ENCODE measurements at places on chromosomes 1 and 21.

DNA sequence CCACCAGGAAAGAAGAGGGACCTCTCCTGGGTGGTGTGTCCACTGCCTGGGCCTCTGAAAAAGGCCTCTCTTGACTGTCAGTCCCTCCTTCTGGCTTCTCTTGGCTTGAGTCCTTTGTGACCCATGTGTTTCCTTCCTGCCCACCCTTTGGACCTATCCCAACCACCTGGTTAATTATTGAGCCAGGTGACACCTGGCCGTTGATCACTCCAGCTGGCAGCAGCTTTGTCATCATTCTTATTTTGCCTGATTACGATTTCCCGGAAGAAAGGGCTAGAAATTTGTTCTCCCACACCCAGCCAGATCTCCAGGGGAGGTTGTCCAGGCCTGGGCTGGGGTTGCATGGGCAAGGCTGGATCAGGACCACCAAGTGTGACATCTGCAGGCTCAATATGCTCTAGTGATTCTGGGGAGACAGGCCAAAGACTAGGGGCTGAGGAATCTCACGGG is 24.8 kb downstream of the CSF1 start:
- DNase-seq, result peak; percentile 91
- H3K4me3 ChIP-seq, result no peak overlapping the region
- peak overlapping the region; percentile 67 for H3K27ac ChIP-seq
- H3K36me3 ChIP-seq, result no peaks in the 10 kb centered on the region

GRCh38 chr1:19762175-19762779 is 37.4 kb downstream of the TMCO4 start:
- H3K27ac ChIP-seq, result no peak overlapping the region
- H3K36me3 ChIP-seq, result no peaks in the 10 kb centered on the region
- no peaks in the 10 kb centered on the region for H3K27me3 ChIP-seq
- no peaks in the 10 kb centered on the region for H3K4me1 ChIP-seq
- peak; percentile 40 for DNase-seq

DNA sequence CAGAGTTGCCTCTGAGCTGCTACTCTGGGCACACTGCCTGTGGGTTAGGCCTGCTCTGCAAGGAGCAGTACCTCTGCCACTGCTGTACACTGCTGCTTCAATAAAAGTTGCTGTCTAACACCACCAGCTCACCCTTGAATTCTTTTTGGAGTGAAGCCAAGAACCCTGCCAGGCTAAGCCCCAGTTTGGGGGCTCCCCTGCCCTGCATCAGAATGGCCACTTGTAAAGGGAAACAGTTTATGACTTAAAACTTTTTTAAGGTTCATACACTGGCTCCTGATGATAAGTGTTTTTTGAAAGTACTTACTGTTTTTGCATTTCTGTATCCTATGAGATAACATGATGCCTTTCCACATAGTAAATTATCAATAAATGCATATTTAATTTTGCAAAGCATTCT is 310.0 kb downstream of the LMO4 start:
- no peaks in the 10 kb centered on the region for H3K4me1 ChIP-seq
- H3K36me3 ChIP-seq, result no peaks in the 10 kb centered on the region
- H3K4me3 ChIP-seq, result no peak overlapping the region
- no peaks in the 10 kb centered on the region for H3K27me3 ChIP-seq
- no peak overlapping the region for H3K27ac ChIP-seq

- H3K27me3 ChIP-seq, result no peaks in the 10 kb centered on the region
- no peak for DNase-seq
- H3K4me3 ChIP-seq, result no peak overlapping the region
- no peaks in the 10 kb centered on the region for H3K4me1 ChIP-seq
Observed at GRCh38 chr1:93352376-93352775, 6.7 kb downstream of the DR1 start.

DNA sequence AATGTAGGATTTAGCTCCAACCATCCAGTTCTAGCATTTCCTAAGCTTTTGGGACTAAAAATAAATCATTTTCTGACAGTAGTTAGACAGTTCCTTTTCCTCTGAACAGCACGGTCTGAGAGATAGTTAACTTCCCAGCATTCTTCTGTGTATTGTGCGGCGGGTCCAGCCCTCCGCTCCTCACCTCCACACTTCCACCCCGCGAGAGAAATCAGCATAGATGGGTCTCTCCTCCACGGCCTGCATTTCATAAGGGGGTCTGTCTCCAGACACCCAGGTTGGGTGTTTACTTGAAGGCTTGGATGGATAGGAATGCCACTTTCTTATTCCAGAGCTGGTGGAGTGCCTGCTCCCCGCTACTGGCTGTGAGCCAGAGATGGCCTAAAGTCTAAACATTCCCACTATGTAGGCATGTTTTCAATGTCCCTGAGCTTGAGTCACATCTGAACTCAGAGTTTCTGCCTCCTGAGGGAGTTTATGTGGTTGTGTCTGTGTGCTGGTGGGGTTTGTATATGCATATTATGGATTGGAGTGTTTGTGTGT is 38.0 kb upstream of the PPP2R5A start:
- H3K4me1 ChIP-seq, result no peaks in the 10 kb centered on the region
- H3K27ac ChIP-seq, result no peak overlapping the region
- H3K36me3 ChIP-seq, result no peaks in the 10 kb centered on the region

DNA sequence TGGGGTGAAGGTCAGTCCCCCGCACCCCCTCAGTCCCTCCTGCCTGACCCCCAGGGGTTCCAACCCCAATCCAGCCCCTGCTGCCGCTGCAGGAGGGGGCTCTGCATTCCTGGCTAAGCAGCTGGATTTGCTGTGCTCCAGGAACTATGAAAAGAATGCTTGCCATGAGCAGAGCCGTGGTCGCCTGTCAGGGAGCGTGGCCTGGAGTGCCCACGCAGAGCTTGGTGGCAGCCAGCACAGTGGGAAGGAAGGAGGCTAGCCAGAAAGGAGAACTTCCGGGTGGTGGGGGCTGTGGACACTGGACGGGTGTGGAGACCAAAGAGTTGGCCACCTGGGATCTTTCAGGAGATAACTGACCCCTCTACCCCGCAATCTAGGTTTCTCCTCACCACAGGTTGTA is 5.6 kb downstream of the COL8A2 start:
- H3K27me3 ChIP-seq, result peaks cover 9% of the 10 kb centered on the region
- no peak for DNase-seq
- H3K36me3 ChIP-seq, result no peaks in the 10 kb centered on the region
- H3K27ac ChIP-seq, result no peak overlapping the region
- H3K4me3 ChIP-seq, result no peak overlapping the region

DNA sequence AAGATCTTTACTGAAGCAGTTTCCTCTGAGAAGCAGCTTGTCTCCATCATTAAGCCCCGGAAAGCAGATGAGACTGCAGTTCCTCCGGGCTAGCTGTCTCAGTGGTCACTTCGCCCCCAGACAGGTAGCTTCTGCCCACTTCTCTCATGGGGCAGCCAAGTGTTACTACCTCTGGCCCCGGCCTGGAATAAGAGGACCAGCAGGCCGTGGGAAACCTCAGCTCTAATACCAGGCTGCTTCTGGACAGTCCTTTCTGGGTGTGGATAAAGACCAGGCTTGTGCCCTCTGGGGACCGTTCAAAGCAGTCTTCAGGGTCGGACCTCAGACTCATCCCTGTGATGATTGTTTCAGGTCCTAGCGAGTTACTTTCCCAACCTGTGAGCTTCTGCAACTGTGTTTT is 54.8 kb downstream of the RUNX3 start:
- H3K36me3 ChIP-seq, result no peaks in the 10 kb centered on the region
- H3K4me1 ChIP-seq, result no peaks in the 10 kb centered on the region
- no peak overlapping the region for H3K27ac ChIP-seq
- H3K4me3 ChIP-seq, result no peak overlapping the region
- H3K27me3 ChIP-seq, result no peaks in the 10 kb centered on the region

DNA sequence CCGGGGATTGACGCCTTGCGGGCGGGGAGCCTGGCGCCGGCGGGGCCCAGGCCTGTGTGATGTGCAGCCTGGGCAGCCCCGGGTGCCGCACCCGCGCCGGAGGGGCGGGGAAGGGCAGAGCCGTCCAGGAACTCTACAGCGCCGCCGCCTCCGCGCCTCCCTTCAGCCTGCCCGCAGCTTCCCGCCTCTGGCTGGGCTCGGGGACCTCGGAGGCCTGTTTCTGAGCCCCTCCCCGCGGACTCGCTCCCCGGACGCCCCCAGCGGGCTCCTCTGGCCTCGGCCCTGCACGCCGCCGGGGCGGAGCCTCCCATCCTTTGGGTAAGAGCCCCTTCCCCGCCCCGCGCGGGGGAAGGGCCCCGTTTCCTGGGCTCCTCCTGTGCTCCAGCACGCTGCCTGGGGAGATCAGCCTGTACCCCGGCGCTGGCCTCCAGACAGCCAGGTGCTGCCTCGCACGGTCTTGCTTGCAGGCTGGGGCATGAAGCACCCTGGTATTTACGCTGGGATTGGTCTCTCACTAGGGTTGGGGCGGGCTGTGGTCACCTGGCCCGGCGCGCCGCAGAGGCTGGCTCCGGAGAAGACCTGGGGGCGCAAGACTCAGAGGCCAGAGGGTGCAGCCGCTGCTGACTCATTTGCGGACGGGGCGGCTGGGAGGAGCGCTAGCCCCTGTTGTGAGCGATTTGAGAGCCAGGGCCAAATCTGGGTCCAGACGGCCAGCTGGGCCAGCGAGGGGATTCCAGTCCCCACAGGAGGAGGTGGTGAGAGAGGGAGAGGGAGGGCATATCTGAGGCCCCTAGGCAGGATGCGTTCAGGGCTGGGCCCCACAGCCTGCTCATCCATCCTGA is 5.7 kb upstream of the ACOT11 start:
- H3K27ac ChIP-seq, result peak overlapping the region; percentile 69
- peak; percentile 88 for DNase-seq
- peak overlapping the region; percentile 52 for H3K4me3 ChIP-seq
- H3K27me3 ChIP-seq, result no peaks in the 10 kb centered on the region
- no peaks in the 10 kb centered on the region for H3K36me3 ChIP-seq

GRCh38 chr1:24161270-24161669 is 18.3 kb upstream of the IL22RA1 start:
- H3K36me3 ChIP-seq, result no peaks in the 10 kb centered on the region
- H3K4me1 ChIP-seq, result no peaks in the 10 kb centered on the region
- H3K27ac ChIP-seq, result peak overlapping the region; percentile 48
- no peak overlapping the region for H3K4me3 ChIP-seq

DNA sequence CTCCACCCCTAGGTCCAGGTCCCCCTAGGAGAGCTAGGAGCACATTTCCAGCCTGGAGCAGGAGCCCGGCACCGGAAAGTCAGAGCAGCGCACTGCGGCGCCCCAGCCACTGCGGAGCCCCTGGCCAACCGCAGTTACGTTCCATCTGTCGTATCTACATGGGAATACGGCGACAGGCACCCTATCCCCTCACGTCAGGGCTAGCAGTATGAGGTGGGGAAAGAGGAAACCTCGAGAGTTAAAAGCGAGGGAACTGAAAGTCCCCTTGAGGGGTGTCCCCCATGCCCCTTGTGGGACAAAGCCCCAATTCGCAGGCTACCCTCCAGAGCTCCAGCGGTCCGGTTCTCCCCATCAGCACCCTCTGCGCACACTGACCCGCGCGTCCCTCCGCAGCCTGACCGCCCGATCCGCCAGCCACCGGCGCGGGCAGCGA is 995 bp downstream of the COLGALT2 start:
- no peak for DNase-seq
- H3K36me3 ChIP-seq, result no peaks in the 10 kb centered on the region
- no peak overlapping the region for H3K27ac ChIP-seq
- peaks cover 27% of the 10 kb centered on the region for H3K27me3 ChIP-seq
- peak overlapping the region; percentile 43 for H3K4me3 ChIP-seq
- no peaks in the 10 kb centered on the region for H3K4me1 ChIP-seq

- H3K36me3 ChIP-seq, result no peaks in the 10 kb centered on the region
- no peak overlapping the region for H3K4me3 ChIP-seq
- peak; percentile 29 for DNase-seq
- H3K4me1 ChIP-seq, result peaks cover 3% of the 10 kb centered on the region
Observed at GRCh38 chr1:178344513-178345091, 152.2 kb downstream of the CLEC20A start.

DNA sequence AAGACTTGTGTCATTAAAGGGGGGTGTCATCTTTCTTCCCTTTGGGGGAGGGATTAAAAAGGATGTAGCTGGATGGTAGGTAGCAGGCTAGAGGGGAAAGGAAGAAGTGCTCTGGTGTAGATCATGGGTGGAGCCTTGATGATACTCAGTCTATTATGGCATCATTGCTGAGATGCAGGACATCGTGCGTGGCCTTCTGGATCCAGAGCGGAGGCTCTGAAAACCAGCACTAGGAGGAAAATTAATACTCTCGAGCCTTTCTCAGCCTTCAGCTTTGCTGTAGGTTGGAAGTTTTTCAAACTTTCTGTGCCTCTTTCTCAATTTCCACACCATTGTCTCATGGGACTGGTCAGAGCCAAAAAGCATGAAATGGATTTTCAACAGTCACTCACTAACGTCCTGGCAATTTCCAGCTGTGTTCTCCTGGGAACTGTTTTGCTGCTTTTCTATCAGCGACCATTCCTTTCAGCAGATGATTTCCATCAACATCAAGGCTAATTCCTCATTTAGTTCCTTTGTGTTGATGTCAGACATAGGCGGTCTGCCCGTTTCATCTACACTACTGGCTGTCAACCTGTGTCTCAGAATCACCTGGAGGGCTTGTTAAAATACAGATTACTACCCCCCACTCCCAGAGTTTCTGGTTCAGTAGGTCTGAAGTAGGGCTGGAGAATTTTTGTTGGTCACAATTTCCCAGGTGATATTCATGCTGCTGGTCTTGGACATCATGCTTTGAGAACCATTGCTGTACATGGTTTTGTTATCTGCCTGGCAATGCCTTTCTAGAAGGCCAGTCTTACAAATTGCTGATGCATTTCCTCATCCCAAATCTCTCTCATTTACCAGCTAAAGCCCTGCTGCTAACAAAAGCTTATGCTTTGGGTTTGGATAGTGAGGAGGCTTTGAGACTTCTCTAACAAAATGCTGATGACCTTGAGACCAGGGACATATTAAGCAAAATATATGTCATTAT is 7.7 kb downstream of the CACNA1E start:
- H3K4me3 ChIP-seq, result no peak overlapping the region
- H3K4me1 ChIP-seq, result no peaks in the 10 kb centered on the region
- DNase-seq, result no peak
- H3K27me3 ChIP-seq, result peaks cover 6% of the 10 kb centered on the region
- H3K36me3 ChIP-seq, result no peaks in the 10 kb centered on the region

GRCh38 chr1:58443986-58444868 is 102.3 kb downstream of the OMA1 start:
- no peak overlapping the region for H3K27ac ChIP-seq
- no peaks in the 10 kb centered on the region for H3K36me3 ChIP-seq
- no peak overlapping the region for H3K4me3 ChIP-seq
- no peaks in the 10 kb centered on the region for H3K4me1 ChIP-seq
- DNase-seq, result no peak

- H3K4me1 ChIP-seq, result peaks cover 11% of the 10 kb centered on the region
- H3K36me3 ChIP-seq, result no peaks in the 10 kb centered on the region
- no peaks in the 10 kb centered on the region for H3K27me3 ChIP-seq
- H3K4me3 ChIP-seq, result no peak overlapping the region
Observed at GRCh38 chr1:9413071-9413876, 120.6 kb downstream of the SPSB1 start.
